Stimulated activated CD8-positive, alpha-beta memory T cell treated with anti-CD3 and anti-CD28 coated beads, Interleukin-15, amount 100 ng/mL, for 24 hours (primary cell): ENCODE measurements at places on chromosomes 6 and 20.
A peak's percentile ranks its signal among the peaks of the same experiment; 100 is the strongest.

DNA sequence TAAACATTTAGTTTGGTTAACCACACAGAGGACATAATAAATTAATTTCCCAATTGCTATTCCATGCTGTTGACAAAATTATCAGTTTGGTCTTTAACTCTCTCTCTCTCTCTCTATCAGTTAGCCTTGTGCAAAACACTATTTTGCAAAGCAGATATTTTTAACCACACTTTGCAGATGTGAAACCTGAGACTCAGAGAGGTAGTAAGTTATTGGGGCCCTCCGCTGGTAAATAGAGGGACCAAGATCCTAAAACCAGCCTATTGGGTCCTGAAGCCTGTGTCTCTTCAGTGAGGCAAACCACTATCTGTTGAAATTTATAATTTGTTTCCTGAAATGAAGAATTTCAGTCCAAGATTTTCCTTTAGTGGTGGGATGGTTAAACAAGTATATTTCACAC lies 231.0 kb downstream of the SOD2 start:
- no peak for DNase-seq

GRCh38 chr20:32820698-32821377 lies 1.1 kb downstream of the MAPRE1 start:
- no peak for DNase-seq

- DNase-seq, result no peak
Observed at GRCh38 chr6:159042003-159042825, 2.6 kb downstream of the TAGAP start.

DNA sequence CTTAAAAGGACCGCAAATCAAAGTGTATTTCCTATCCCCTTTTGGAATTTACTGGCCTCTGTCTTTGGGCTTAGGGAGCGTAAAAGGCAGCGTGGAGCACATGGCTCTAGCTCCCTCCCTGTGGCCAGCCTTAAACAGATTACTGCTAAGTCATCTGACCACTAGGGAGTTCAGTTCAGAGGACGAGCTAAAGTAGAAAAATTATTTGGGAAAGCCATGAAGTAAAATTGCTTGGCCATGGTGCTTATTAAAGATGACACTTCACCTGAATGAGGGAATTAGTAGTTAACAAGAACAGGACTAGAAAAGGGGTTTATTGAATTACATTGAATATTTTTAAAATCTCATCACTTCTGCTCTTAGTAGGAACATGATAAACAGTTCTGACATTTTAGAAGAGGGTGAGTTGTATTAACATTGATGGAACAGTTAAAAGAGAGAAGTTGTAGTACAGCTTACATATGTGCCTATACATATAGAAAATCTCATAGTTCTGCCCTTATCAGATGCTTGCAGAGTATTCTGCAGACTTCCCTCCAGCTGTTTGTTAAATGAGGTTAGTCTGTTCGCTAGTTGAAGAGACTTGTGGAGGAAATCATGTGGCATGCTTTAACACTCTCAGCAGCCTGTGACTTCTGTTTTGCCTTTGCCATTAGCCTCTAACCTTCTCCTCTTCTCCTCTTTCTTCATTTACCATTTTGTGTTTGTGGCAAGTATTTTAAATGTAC lies 31.2 kb upstream of the MAPK13 start:
- no peak for DNase-seq

DNA sequence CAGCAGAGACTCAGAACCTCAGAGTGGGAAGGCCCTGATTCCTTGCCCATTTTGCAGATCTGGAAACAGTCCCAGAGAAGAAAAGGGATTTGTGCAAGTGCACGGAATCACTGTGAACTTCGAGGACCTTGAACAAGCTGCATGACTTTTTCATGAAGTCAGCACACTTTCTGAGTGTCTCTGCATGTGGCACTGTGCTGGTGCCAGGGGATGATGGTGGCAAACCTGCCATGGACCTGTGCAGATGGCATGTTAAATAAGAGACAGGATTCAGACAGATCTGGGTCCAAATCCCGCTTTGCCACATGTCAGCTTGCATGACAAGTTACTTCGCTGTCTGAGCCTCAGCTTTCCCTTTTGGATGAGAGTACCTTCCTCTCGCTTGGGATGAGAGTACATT lies 26.8 kb downstream of the ZNF831 start:
- DNase-seq, result no peak

DNA sequence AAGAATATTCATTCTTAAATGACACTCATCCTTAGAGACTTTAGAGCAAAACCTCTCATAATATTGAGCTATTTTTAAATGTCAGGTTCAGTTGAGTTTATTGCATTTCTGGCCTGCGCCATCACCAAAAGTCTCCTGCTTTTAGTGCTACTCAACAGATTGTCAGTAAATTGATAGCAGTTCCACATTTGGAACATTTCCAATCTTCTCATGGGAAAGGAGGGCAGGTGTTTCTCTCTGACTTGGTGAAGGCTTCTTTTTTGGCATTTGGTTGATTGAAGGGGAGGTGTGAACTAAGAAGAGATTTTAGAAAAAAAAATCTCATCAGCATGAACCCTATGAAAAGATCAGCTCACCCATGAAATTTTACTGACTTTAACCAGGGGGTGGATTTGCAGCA lies 125.9 kb upstream of the INSM1 start:
- DNase-seq, result no peak

DNA sequence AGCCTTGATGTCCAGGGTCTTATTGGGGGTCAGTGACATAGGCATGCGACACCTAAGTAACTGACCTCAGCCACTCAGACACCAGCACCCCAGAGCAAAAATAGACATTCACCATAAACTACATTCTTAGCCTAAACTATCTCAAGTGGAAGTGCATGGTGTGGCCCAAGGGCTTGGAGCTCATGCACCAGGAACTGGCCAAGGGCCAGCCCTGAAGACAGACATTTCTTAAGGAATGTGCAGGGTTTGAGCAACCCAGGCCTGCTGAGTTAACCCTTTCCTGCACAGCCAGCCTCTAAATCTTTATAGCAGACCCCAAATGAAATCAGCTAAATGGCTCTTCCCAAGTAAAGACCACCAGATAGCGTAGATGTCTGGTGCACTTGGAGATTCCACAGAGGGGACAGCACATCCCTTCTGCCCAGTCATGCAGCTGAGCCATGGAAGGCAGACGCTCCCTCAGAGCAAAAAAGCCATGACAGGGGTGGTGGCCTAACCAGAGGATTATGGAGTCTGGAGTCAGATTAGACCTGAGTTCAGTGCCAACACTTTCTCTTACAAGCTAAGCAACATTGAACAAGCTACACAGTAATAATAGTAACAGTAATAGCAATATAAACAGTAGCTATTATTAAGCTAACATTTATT lies 222.6 kb downstream of the ZMYND8 start:
- no peak for DNase-seq

DNA sequence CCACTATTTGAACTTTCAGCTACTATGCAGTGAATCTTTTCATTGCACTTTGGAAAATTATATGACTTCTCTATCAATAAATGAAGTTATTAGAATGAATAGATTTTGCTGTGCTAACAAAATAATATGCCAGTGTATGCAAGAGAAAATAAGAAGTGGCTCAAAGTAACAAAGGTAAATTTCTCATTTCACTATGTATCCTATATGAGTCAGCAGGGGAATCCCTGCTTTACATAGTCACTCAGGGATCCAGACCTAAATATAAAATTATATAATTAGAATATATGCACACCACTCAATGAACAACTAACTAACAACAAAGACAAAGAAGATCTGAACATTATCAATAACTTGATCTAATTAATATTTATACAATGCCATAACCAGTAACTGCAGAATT lies 390.8 kb upstream of the IRAK1BP1 start:
- DNase-seq, result no peak

DNA sequence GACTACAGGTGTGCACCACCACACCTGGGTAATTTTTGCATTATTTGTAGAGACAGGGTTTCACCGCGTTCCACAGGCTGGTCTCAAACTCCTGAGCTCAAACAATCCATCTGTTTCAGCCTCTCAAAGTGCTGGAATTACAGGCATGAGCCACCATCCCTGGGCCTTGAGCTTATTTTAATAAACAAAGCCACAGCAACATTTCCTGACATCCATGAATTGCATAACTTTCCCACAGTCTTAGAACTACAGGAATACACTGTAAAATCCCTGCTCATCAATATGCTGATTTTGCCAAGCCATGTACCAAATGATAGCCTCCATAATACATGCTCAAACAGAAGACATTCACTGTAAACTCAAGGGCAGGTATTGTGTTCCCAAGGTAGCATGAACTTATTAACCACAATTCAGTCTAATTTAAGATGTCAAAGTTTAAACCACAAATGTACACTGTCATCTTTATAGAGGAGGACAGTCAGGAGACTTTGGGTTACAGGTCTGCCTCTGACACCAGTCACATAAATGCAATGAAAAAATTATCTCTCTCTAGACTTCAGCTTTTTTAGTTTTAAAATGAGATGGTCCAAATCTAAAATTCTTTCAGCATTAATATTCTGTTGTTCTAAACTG lies 40.0 kb downstream of the NUDT3 start:
- no peak for DNase-seq

DNA sequence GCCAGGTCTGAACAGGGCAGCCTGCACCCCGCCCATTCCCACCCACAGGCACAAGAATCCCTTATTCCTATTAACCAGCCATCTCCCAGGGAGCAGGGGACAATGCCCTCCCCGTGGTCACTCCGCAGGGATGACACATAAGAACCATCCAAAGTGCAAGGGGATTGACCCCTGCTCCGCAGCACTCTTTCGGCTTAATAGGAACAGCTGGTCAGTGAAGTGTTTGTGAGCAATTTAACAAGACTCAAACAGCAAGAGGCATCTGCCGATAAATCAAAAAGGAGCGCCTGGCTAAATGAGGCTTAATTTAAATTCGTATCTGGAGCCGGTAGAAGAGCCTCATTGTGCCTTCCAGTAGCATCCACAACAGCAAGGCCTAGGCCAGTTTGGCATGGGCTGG lies 389.4 kb downstream of the RNGTT start:
- DNase-seq, result no peak

DNA sequence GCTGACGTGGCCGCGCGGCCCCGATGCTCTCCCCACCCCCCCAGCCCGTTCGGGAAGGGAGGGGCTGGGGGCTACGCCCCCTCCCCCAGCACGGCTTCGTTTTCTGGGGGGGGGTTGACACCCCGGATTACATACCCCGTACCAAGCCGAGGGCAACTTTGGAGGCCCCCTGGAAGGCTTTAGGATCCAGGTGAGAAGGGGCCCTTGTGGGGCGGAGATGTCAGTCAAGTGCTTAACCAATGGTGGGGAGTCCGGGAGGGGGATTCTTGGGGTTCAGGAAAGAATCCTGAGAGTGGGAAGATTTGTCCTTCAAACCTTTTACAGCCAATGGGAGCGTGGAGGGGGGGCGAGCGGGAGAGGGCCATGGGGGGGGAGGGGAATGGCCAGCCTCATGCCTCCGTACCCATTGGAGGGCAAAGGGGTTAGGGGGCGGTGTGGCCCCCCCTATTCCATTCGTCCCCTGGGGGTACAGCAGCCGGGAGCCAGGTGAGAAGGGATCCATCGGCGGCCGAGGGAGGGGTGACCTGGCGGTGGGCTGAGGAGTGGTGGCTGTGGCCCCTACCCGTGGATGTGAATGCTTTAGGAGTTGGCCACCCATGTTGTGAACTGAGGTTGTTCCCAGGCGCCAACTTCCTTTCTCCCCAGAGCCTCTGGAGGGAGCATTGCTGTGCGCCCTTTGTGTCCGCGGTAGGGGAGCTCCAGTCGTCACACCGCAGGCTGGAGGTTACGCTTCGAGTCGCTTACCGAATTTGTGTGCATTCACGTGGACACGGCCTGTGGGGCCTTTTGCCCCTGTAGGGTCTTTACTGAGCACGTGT lies 682 bp downstream of the BRD2 start:
- peak; percentile 65 for DNase-seq

DNA sequence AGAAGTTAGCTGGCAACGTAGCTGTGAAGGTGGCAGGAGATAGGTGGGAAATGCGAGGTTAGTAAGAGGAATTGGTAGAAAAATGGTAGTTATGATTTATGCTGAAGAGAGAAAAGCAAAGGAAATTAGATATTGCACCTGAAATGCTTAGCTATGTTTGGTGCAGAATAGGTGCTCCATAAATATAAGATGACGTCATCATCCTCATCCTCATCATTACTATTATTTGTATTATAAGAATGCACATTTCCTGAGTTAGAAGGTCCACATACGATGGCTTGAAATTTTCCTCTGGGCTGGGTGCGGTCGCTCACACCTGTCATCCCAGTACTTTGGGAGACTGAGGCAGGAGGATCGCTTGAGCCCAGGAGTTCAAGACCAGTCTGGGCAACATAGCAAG lies 39.5 kb upstream of the ANGPT4 start:
- no peak for DNase-seq

GRCh38 chr6:90297115-90297866 lies 648 bp upstream of the BACH2 start:
- no peak for DNase-seq

- DNase-seq, result no peak
Observed at GRCh38 chr6:155378276-155378675, 64.0 kb upstream of the TFB1M start.

DNA sequence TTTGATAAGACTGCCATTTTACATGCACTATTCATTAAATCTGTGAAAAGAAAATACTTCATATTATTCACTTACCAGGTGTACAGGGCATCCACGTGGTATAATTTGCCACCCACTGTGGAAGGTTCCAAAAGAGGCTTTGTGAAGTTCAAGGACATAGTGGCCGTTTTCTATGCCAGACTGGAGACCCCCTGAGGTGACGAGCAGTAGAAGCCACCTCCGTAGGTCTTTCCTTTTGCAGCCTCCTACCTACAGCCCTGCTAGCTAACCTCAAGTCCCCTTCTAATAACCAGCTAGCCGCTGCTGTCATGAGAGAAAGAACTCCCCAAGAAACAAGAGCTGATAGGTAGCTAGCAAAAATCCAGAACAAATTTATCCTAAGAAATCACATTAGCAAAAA lies 110.5 kb downstream of the ARHGAP18 start:
- DNase-seq, result no peak

DNA sequence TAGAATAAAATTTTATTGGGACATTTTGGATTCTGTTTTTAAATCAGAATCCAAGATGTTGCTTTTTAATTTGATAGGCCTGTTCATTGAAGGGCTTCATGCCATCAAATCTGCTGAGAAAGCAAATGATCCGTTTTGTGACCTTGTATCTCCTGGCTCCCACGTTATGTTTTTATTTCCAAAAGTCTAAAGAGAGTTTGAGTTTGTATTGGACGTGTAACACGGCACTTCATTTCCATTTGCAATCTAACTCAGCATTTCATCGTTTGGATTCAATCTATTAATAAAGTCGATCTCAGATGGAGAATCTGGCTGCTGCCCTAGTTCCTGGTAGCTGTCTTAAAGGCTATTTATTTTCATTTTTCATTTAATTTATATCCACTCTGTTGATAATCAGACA lies 17.0 kb downstream of the KIF25 start:
- DNase-seq, result no peak

GRCh38 chr6:13194852-13195251 lies 133.5 kb downstream of the TBC1D7 start:
- no peak for DNase-seq

- no peak for DNase-seq
Observed at GRCh38 chr6:21402368-21402767, 191.2 kb upstream of the SOX4 start.

GRCh38 chr6:148516617-148517016 lies 174.0 kb downstream of the SASH1 start:
- no peak for DNase-seq

- no peak for DNase-seq
Observed at GRCh38 chr6:5684320-5685053, 322.2 kb downstream of the NRN1 start.
